Neural crest cell (in vitro differentiated cells): ENCODE measurements at places on chromosomes 3 and 15.

DNA sequence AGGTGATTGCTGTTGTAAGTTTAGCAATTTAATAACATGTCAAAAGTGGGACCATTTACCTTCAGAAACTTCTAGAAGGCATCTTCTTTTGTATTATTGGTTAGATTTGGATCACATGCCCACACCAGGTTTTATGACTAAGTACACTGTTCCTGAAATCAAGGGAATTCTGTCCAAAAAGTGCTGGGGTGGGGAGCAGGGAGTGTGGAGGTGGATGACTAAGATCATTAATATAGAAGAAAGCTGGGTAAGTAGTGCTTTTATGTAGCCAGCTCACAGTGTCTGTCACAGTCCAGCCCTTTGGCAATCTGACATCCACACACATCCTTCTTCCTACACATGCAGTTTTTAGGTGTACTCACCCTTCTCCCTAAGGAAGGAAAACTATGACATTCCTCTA, 120.0 kb downstream of the TMCO5A start:
- no peak for DNase-seq

DNA sequence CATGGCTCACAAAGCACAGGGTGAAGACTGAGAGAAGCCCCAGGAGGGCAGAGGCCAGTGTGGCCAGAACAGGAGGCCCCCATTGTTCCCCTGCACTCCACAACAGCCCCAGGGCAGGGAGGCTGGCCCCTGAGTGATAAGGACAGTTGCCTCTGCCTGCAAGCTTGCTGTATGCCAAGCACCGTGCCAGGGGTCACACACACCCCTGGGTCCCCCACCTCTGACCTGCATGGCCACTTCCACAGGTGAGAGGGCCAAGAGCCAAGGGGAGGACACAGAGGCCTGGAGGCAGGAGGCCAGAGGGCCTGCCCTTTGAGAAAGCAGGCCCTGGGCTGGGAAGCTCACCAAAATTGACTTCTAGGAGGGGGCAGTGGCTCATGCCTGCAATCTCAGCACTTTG, 23.7 kb downstream of the ATRIP start:
- no peak for DNase-seq

GRCh38 chr15:70246623-70247220, 149.0 kb upstream of the TLE3 start:
- DNase-seq = no peak

- DNase-seq = no peak
These were observed 51.9 kb downstream of the EPHB1 start for GRCh38 chr3:134846911-134847317.

DNA sequence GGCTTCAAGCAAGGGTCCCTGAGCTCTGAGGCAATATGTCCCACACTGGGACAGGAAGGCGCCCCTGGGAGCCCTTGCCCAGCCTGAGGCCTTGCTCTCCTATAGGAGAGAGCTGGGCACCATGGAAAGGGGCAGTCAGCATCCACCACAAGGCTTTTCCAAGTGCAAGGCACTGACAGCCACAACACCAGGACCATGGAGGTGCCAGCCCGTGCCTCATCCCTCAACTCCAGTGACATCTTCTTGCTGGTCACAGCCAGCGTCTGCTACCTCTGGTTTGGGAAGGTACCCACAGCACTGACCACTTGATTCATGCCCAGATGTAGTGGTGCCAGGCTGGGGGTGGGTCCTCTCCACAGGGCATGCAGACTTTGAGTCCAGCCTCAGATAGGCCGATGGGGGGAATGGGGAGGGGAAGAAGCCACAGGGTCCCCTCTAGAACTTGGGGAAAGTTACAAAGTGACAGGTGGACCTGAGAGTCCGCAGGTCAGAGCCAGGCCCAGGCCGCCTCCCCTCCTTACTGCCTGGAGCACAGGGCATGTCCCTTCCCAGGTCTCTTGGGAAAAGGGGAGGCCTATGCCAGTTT, 11.8 kb downstream of the VILL start:
- DNase-seq = no peak

DNA sequence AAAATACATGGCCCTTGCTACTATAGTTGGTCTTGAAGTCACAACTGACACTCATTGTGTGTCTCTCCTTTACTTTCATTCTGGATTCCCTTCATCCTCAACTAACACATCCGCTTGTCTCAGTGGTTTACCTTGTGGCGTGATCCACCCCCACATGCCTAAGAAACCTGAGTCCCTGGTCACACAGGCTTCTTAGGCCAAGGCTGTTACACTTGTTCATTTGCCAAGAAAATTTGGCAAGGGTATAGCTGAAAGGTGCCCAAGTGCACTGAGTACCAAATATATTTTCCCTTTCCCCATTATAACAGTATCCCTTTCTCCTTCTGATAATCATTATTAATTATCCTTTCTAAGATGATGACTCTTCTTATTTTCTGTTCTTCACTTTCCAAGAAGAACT, 207.6 kb upstream of the STAC start:
- DNase-seq = no peak

GRCh38 chr3:118984699-118985098, 49.9 kb downstream of the IGSF11 start:
- DNase-seq = no peak

DNA sequence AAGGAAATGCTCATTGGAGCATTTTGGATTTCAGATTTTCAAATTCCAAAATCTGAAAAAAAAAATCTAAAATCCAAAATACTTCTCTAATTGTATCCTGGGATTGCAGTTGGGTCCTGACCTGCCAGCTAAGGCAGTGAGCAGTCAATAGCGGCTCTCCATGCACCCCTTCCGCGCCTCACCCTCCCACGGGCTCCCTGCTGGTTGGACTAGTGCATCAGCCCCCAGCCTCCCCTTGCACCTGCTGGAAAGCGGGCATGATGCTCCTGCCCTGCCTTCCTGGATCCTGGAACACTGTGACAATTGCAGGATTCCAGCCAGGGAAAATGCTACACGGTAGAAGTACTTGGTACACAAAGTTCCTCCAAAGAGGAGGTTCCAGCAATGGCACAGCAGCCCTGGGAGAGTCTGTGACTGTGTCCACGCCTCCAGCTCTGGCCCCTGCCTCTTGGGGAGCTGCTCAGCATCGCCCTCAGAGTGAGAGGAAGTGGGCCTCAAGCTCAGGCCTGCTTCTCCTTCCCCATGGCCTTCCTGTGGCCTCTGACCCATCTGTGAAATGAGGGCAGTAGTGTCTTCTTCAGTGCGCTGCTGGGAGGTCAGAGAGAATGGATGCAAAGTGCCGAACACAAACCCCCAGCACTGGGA, 39.5 kb upstream of the CHRNB4 start:
- DNase-seq = no peak

DNA sequence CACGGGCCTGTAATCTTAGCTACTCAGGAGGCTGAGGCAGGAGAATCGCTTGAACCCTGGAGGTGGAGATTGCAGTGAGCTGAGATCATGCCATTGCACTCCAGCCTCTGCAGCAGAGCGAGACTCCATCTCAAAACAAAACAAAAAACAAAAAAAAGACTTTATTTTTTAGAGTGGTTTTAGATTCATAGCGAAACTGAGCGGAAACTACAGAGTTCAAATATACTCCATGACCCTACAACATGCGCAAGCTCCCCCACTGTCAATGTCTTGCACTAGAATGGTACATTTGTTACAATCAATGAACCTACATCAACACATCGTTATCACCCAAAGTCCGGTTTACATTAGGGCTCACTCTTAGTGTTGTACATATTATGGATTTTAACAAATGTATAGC, 2.2 kb upstream of the CRTAP start:
- DNase-seq = no peak

- no peak for DNase-seq
These were observed 94.7 kb downstream of the PIK3CB start for GRCh38 chr3:138740072-138740471.

DNA sequence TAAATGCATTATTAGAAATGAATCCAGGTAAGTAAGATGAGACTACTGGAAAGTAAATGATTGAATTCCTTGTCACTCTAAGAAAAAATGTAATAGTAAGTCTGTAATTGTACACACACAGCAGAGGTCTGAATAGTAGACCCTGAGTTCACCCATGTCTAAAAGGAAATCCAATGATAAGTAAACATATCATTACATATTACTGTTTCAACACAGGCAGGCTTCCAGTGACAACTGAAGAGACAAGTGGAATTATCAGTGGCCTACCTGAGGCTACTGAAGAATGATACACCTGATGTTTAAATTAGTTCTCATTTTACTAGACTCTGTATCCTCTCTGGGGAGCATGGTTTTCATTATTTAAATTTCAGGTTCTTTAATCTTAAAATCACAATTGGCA, 6.2 kb upstream of the CCNL1 start:
- DNase-seq = no peak

GRCh38 chr3:169758359-169758994, 6.4 kb downstream of the TERC start:
- DNase-seq = no peak

DNA sequence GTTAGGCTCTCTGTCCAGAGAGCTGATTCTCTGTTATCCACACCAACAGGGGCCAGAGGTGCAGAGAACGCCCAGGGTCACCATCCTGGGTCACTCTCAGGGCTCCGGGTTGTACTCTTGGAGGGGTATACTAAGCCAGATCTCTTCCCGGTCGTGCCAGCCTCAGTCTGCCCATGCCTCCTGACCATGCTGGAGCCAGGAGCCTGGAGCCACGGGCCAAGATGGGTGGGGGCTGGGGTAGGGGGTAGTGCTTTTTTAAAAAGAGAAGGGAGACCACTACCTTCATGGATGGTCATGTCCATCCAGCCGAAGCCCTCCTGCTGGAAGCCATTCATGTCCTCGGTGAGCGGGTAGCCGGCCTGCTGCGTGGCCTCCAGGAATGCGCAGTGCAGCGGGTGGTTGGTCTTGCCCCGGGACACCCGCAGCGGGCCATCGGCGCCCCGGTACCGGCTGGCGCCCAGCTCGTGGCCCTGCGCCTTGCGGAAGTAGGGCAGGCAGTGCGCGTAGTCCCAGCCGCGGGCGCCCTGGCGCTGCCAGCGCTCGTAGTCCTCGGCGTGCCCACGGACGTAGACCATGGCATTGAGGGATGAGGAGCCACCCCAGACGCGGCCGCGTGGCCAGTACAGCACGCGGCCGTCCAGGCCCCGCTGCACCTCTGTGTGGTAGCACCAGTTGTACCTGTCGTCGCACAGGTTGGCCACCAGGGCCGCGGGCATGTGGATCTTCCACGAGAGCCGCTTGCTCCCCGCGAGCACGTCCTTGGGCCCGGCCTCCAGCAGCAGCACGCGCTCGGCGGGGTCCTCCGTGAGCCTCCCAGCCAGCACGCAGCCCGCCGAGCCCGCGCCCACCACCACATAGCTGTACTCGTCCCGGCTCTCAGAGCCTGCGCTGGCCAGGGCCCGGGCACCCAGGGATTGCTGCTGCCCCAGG, 22.9 kb downstream of the CHDH start:
- DNase-seq = no peak

GRCh38 chr3:186902713-186903112, 27.6 kb upstream of the ST6GAL1 start:
- no peak for DNase-seq

GRCh38 chr15:64161688-64162477, 939 bp downstream of the PPIB start:
- no peak for DNase-seq

- no peak for DNase-seq
These were observed 20.2 kb downstream of the MYZAP start for GRCh38 chr15:57611938-57612337.

- DNase-seq = no peak
These were observed 14.2 kb downstream of the ST8SIA2 start for GRCh38 chr15:92407916-92408315.

- DNase-seq = no peak
These were observed 43.3 kb downstream of the POMGNT2 start for GRCh38 chr3:43062564-43063040.

GRCh38 chr3:168813225-168813802, 717.6 kb upstream of the GOLIM4 start:
- DNase-seq = no peak

GRCh38 chr15:32871883-32872282, 154.1 kb downstream of the GREM1 start:
- DNase-seq = no peak

DNA sequence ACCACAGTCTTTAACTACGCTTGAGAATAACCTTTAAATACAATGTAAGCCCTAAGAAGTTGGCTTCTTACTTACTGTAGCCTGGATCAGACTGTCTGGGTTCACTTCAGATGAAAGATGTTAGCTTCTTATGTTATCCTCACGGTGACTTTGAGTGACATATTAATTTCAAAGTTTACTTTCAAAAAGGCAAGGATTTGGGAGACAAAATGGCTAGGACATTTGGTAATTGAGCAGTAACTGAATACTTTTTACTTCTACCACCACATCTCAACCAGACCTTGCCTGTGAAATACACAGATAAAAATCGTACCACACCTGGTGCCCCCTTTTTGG, 36.0 kb upstream of the BNIP2 start:
- DNase-seq = no peak

DNA sequence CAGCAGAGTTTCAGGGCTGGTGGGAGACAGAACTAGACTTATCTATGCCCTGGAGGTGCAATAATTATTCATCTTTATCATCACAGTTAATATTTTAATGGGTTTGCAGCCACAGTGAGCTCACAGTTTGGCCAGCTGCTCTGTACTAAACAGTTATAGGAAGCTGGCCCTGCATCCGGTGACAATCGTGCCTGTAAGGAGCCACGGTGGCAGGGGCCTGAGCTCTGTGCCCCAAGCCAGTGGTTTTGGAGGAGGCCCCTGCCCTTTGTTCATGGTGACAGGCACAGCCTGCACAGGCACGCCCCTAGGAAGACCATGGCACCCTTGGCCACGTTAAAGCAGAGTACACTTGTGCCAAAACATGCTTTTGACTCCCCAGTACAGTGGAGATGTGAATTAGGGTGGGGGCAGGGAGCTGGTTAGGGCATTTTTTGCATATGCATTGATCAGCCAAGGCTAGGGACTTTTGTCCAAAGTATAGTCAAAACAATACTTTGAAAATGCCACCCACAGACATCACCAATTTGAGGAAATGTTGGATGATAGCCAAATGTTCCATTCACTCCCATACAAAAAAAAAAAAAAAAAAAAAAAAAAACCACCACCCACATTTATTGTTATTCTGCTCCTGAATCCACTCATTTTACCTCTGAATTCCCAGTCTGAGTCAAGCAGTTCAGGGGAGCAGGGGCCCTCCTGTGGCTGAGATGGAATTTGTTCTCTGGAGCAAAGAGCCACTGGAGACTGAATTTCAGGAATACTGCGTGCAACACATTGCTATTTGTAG, 3.4 kb upstream of the RFTN1 start:
- DNase-seq = no peak

DNA sequence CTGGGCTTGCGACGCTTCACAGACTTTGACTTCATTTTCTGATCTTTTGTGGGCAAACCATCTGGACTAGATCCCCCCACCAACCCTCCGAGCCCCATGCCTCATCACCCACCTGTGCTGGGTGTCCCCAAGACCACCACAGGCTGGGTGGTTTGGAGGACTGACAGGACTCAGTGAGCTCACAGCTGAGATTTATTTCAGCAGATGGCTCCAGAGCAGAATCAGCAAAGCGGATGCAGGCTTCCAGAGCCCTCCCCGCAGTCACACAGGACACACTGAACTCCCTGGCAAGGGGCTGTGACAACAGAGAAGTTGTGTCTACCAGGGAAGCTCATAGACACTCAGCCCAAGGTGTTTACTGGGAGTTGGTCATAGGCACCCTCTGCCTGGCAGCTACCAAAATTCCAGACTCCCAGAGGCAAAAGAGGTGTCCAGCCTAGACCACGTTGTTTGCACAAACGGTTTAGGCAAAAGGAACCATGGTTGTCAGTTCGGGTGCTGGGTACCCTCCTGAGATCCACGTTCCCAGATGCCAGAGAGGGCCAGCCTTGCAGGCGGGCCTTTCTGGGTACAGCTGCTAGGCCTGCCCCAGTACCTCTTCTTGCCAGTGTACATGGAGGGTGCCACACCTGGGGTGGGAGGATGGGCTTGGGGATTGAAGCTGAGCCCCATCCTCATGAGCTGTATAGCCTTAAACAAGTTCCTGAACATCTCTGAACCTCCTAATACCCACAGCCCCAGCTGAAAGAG, 170.3 kb downstream of the NSMCE3 start:
- DNase-seq = no peak
